NCI-H2107 (cell line): ENCODE measurements at places on chromosomes 6 and 20.

DNA sequence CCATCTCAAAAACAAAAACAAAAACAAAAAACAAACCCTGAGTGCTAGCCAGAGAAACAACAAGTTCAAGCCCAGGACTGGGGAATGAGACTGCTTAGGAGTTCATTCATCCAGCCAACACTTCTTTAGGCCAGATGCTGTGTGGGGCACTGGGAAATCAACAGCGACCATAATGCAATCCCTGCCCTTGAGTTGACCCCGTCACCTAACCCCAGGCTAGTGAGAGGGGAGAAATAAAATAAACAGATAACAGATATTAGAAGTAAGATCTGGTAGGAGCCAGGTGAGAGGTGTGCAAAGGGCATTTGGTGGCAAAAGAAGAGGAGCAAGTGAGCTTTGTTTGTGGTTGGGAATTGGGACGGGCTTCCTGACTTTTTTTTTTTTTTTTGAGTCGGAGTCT lies 4.9 kb upstream of the RPL10A start:
- no peak for DNase-seq

DNA sequence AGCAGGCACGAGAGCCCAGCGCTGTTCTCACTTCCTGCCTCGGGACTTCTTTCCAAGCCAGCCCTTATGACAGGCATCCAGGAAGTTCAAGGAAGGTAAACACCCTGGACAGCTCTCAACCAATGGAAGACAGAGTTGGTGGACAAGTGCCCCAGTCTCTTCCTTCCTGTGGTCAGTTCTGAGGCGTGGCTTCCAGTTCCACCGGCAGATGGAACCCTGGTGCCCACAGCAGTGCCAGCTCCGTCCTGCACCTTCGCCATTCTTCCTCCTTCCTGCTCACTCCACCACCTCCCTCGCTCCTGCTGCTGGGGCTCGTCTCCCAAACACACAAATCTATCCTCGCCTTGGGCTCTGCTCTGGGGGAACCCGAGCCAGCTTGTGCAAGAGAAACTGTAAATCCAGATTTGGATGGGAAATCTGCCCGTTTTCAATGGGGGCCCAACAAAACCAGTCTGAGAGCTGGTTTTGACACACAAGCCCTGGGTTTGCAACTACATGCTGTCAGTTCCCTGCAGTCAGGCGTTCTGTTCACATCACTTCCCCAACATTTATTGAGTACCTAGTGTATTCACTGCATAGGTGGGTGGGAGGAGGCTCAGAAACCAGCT lies 162.7 kb downstream of the GRM4 start:
- no peak for DNase-seq

DNA sequence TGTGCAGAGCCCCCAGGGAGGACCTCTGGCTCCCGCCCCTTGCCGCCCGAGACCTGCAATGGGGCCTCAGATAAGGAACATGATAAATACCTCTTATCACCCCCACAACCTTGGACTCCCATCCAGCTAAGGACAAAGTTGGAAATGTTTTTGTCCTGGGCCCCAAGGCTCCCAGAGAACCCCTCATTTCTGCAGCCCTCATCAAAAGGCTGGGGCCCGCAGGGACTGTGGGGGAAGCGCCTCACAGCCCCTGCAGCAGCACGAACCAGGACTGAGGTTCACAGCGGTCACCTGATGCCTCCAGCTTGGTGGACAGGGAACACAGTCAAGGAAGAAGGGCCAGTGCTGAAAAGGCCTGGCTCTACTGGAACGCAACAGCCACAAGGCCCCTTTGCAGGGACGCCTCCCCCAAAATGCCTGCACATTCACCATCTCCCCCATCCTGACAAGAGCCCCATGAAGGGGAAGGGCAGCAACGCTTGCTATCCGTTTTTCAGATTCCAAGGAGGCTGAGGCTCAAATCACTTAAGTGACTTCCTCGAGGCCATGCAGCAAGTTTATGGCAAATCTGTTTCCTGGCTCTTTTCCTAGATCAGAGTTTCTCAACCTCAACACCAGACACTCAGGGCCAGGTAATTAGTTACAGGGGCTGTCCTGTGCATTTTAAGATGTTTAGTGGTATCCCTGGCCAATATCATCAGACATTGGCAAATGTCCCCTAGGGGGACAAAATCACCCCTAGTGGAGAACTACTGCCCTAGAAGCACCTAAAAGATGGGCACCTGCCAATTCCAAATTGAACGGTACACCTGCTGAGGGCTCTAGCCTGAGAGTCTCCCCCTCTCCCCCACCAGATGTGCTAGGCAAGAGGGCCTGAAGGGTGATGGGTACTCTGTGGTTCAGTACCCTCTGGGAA lies 10.6 kb downstream of the TFEB start:
- DNase-seq: no peak

GRCh38 chr6:53107091-53107490 lies 41.5 kb downstream of the GCM1 start:
- DNase-seq: no peak

GRCh38 chr6:33088258-33088930 lies 12.6 kb downstream of the HLA-DPB1 start:
- DNase-seq: no peak

DNA sequence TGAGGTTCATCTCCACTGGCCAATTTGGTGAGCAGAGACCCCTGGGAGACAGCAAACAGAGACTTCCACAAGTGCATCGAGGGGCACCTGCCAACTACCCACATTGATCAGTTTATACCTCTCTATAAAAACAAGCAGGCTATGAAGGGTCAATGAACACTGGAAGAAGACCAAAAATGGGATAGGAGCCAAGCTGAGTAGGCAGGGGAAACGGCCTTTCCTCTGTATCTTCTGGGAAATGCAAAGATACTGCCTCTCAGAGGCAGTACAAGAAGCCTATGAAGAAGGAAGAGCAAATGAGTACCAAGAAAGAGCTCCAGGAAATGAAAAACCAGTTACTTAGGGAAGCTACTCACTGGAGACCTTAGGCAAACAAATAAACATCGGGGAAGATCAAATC lies 247.7 kb downstream of the GMDS start:
- DNase-seq: no peak

- no peak for DNase-seq
Observed at GRCh38 chr6:159766906-159767305, 5.1 kb downstream of the ACAT2 start.

GRCh38 chr6:87174078-87174579 lies 18.8 kb downstream of the ZNF292 start:
- DNase-seq: no peak

DNA sequence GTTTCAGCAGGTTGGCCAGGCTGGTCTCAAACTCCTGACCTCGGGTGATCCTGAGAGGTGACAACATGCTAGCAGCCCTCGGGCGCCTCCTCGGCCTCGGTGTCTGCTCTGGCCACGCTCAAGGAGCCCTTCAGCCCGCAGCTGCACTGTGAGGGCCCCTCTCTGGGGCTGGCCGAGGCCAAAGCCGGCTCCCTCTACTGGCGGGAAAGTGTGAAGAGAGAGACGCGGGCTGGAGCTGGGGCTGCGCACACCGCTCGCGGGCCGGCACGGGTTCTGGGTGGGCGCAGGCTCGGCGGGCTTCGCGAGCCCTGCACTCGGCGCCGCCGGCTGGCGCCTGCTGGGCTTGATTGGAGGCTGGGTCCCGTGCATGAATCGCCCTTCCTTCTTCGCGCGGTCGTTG lies 80.8 kb upstream of the RBM24 start:
- no peak for DNase-seq

DNA sequence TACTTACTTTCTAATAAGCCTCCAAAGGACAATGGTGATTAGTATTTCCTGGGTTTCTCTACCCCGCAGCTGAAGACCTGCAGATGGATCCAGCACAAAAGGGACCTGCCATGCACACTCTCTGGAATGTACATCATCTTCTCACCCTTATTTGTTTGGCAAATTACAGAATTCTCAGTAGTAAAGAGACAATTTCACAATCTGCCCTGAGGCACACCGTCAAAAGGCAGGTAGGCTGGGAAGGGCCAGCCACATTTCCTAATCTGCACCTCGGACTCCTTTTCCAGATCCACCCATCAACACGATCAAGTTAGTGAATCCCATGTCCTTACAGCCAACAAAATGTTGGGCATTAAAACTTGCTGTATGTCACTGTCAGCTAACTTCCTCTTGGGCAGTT lies 4.9 kb downstream of the OVOL2 start:
- no peak for DNase-seq
